EL (cell line): ENCODE measurements at places on chromosomes 13 and 19.
A peak's percentile ranks its signal among the peaks of the same experiment; 100 is the strongest.

DNA sequence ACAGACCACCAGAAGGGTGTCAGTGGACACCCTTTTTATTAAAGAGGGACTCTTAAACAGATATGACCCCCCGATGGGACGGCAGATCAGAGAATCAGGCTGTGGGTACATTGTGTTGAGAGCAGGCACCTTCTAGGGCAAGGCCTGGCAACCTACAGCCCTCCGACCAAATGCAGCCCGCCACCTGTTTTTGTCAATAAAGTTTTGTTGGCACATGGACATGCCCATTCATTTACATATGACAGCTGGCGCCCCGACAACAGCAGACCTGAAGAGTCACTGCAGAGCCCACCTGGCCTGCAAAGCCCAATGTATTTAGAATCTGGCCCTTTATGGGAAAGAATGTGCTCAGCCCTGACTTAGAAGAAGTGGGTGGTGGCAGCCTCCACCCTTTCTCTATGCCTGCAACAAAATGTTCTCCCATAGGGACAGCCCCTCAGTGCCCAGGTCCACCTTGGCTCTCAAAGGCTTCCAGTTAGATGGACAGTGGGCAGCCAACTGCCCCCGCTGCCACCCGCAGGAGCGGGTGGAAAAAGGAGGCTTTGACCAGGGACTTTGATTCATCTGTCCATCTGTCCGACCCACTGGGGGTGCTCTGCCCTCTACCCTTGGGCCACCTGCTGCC is 184.9 kb downstream of the PTPRS start:
- no peak for DNase-seq

DNA sequence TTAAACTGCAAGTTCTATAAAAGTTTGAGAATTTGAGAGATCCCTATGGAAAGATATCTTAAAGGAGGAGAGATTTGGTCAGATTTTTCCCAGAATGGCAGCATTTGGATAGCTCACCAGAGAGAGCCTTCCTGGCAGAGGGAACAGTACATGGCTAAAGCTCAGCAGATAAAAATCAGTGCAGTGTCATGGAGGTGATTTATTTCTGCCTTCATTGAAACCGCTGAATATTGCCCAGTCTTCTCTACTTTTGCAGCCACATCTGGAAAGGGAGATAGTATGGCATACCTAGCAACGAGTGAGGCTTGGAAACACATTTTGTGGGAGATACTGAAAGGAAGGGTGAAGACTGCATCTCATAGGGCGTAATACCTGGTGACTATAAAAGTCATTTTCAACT is 155.2 kb downstream of the RFC3 start:
- DNase-seq = no peak

- no peak for DNase-seq
These were observed 3.7 kb downstream of the RAB11B start for GRCh38 chr19:8393871-8394250.

GRCh38 chr13:51802631-51803418 is 1.1 kb downstream of the DHRS12 start:
- DNase-seq = no peak

DNA sequence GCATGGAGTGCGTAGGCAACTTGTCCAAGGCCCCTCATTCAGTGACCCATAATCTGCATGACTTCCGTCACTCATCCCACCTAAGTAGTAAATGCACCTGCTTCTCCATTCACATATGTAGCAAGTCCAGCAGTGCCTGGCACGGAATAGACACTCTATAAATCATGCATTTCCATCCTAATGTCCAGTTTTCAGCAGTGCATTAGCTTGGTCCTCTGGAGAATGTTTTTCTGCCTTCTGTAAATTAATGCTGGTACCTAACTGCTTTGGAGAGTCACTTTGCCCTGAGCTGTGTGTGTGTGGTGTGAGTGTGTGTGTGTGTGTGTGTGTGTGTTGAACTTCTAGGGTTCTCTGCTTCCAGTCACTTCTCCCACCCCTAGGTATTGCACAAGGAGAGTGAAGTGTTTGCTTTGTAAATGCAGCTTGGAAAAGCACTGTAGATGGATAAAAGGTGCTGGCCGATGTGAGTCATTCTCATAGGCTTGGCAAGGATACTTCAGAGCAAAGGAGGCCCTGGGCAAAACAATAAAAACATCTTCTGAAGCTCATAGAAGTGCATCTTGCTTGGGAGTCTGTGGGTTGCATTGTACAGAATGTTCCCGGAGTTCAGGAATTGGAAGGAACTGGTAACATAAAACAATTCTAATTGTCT is 181.8 kb downstream of the KATNAL1 start:
- DNase-seq = peak; percentile 84

DNA sequence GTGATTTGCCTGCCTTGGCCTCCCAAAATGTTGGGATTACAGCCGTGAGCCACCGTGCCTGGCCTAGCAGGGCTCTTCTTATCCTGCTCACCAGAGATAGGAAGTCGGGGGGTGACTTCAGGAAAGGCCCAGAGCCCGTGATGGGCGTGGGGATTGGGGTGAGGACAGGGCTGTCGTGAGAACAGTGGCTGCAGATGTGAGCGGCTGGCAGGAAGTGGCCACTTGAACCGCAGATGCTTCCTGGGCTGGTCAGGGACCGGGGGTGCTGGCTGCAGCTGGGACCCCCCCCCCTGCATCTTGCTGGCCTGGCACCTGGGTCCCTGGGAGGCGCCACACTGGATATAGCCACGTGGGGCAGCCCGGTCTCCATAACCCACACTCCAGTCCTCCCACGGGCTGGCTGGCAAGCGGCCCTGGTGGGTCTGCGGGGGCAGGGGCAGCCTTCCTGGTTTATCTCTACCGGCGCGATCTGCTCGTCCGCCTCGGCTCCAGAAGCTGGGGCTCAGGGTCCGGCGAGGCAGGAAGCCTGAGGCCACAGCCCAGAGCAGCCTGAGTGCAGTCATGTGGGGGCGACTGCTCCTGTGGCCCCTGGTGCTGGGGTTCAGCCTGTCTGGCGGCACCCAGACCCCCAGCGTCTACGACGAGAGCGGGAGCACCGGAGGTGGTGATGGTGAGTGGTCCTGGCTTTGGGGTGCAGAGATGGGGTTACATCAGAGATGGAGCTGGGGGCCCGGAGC is at the start of gene F2RL3:
TSS of gene F2RL3 (plus strand) at position 371 of the 737 bp plus-strand sequence. CDS start at position 562, 191 bp downstream.
- DNase-seq = peak; percentile 39

- DNase-seq = no peak
These were observed 142.5 kb upstream of the TRPC4 start for GRCh38 chr13:38012096-38012495.

DNA sequence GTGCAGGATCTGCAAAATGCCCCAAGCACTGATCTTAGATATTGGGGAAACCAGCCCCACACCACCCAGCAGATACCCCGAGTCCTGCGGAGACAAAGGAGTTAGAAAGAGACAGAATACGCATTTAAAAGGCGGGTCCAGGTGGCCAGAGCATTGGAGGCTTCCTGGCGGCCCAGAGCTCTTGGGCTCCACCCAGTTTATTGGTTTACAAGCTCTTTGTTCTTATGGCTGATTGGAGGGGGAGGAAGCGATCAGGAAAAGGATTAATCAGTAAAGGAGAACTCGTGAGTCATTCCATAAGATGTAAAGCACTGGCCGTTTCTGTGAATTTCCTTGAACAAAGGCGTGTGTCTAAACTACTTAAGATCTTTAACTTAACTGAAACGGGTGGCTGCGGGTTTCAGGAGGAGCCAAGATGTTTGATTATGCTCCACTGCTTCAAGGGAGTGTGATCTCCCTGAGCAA is 926 bp downstream of the ZNF587 start:
- peak; percentile 53 for DNase-seq

DNA sequence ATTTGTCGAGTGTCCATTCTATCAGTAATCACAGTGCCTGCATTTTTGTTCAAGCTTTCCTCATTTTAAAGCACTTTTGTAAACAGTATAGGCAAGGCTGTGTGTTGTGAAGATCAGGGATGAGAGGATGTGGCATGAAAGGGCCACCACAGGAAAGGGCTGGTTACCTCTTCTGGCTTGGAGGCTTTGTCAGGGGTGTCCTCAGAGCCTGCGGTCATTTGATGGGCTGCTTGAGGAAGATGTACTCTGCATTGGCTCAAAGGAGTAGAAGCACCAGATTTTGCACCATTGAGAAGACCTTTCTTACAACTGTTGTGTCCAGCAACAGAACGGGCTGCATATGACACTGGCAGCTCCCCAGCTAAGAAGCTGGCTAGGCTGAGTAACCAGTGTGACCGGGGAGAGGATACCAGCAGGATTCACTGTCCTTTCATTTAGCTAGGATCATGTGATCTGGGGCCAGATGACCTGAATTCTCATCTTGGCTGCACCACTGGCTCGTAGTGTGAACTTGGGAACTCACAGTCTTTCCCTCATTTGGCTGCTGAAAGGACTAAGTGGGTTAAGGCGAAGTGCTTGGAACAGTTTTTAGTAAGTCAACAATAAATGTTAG is 380.2 kb downstream of the FGF9 start:
- DNase-seq = no peak

DNA sequence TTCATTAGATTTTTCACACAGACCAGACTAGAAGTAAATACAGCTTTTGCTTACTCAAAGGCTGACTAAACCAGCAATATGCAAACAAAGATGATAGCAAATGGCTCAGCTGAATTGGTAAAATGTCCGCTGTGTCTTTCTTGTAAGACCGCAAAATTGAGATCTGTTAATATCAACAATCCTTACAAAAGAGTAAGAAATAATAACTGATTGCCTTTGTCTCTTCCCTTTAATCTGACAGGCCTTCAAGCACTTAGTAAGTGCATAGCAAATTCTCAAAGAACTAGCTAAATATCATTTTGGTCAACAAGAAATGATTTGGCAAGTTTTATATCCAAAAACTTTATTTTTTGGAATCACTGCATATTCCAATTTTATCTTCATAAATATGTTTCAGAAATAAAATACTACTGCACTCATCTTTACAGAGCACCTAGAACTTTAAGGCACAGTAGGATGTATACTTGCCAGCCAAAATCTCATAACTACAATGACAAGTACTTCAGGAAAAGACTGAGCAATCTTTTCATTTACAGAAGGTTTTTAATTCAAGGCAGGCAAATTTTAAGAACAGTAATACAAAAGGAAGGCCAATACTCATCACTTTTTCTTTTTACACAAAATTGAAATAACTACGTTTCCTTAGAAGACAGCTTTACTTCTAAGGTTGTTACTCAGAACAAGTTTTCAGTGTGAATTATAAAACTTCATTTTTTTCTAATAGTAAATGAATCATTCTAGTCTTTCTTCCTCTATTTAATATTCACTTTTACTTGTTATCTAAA is 1.1 kb downstream of the ELF1 start:
- DNase-seq = no peak

GRCh38 chr13:26412936-26413716 is 144.4 kb upstream of the WASF3 start:
- DNase-seq = no peak

- DNase-seq = no peak
These were observed 16.5 kb downstream of the LSM4 start for GRCh38 chr19:18306209-18306887.

DNA sequence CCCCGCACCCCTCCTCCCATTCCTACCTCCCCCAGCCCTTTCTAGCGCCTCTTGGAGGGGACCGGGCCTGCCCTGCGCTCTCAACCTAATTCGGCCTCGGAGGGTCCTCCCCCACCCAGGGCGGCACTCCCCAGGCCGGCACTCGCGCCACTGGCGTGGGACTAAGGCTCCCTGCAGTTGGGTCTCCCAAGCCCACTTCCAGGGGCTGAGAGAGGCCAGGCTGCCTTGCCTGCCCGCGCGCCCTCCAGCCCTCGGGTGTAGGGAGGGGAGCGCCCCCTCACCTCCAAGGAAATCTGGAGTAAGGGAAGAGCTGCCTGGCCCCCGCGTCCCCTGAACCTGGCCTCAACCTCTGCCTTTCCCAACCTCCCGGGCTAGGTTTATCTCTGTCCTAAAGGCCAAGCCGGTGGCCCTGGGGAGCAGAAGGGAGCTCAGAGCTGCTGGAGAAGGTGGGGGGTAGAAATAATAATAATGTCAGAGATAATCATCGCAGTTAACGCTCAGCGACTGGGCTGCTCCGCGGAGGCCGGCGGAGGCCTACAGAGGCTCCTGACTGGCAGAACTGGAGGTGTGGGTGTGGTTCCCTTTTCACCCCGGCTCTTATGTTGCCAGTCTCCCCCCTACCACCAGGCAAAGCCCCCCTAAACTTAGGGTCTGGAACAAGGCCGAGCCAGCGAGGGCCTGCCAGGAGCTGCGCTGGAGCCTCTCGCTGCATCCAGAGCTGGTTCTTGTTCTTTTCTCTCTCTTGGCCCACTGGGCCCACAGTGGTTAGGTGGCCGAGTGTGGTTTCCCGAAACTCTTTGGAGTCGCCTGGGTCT is 9.6 kb downstream of the ZIC2 start:
- no peak for DNase-seq

- DNase-seq = no peak
These were observed 63.0 kb upstream of the ZNF724 start for GRCh38 chr19:23313196-23313595.

DNA sequence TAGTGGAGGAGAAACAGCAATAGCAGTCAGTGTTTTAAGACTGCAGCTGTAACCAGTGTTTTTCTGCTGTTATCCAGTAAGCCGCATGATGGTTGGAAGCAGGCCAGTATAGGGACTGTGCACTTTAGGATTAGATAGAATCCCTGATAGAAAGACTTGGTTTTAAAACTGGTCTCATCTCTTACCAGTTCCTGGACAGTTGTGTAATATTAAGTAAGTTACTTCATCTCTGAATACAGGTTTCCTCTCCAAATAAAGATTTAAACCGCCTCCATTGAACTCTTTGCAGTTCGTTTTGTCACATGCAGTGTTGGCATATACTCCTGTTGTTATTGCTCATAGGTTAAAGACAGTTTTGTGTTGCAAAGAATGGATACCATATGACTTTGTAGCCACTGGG is 25.6 kb downstream of the URI1 start:
- no peak for DNase-seq

DNA sequence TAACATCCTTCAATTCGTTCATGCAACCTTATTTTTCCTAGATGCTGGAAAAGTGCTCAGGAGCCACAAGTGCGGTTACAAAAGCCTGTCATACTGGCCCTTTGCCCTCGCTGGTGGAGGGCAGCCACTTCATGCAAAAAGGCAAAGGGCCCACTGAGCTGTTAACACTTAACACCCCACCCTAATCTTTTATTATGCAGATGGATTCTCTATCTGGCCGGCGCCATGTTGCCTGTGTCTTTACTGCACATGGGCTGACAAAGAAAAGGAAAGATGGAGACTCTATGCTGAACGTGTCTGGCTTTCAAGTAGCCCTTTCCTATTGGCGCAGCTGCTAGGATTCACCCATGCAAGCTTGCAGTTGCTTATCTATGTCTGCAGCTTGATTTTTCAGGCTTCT is 10.8 kb downstream of the OR7D2 start:
- no peak for DNase-seq

DNA sequence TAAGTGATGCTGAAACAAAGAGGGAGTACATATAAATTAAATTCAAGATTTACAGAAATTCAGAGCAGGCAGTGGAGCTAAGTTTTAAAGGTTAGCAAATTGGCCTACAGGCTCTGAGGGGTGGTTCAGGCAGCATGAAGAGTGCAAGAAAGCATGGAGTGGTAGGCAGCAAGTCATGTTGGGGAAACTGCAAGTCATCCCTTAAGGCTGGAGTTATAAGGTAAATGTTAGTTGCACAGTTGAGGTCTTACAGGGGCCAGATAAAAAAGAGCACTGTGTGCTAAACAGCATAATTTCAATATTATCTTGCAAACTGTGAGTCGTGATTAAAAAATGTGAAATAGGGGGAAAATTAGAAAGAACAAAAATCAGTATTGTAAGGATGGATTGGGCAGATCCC is 106.2 kb downstream of the VWA8 start:
- DNase-seq = peak; percentile 4
